ENCODE measurements at places on chromosomes 13 and 19. TPM values are rescaled to one million over a fixed set of nuclear protein-coding genes. Genes with fewer than 3 reads are reported as not detected.

The ZGLP1 gene
- total RNA-seq = 2.4 TPM

The ZNF573 gene
- 31.0 TPM for total RNA-seq

The IQCN gene
- total RNA-seq = 2.9 TPM

DNA sequence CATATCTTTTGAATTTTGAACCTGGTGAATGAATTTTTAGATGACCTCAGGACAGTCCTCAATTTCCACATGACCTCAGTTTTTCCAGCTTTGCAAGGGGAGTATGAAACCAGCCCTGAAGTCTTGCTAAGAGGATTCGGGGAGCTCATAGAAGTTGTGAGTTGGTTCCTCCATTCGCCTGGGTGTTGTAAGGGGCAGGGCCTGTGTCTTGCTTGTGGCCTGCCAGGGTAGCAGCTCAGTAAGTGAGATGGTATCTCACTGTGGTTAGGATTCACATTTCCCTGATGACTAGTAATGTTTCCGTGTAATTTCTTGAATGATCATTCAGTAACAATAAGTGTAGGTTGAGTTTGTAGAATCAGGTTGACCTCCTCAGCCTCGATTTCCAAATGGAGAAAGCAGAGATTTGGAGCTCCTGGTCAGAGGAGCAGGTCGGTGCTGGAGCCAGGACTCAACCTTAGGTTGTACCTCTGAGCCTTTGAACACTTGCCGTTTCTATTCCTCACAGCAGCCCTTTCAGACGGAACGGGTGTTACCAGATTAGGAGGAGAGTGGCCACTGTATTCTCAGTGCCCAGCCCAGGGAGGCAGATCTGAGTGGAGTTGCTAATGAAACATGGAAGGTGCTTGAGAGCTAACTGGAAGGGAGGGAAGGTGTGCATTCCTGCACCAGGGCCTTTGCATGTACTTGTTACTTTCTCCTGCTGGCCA is 14.6 kb downstream of the NACC1 start:
- DNase-seq = no peak

DNA sequence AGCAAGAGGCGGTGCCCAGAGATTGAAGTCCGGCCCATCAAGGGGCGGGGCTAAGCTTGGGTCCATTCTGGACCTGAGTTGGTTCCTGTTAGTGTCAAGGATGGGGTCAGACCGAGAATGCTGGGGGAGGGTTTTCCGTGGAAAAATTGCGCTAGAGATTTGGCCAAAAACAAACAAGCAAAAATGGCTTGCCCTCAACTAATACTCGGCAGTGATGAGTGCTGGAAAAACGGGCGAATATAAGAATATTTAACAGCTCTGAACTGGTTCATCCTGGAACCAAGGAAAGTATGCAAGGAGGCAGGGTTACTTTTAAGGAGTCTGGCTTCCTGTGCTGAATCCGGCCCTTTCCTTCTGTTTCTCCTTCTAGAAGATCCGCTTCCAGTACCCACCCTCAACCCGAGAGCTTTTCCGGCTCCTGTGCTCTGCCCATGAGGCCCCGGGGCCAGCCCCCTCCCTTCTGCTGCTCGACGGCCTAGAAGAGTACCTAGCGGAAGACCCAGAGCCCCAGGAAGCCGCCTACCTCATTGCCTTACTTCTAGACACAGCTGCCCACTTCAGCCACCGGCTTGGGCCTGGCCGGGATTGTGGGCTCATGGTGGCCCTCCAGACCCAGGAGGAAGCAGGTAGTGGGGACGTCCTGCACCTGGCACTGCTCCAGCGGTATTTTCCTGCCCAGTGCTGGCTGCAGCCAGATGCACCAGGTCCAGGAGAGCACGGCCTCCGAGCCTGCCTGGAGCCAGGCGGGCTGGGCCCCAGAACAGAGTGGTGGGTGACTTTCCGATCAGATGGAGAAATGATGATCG is 880 bp downstream of the SWSAP1 start:
- DNase-seq = no peak

Data from cerebellum (tissue), 4 donors.